ENCODE measurements at places on chromosomes 5 and 9. TPM values are rescaled to one million over a fixed set of nuclear protein-coding genes. Genes with fewer than 3 reads are reported as not detected.

ELAVL2 gene
- not detected for total RNA-seq

CYSRT1 gene
- total RNA-seq: 0.17 TPM

FOXI1 gene
- not detected for total RNA-seq

LHX3 gene
- total RNA-seq: not detected

ISL1 gene
- not detected for total RNA-seq

RFESD gene
- 9.7 TPM for total RNA-seq

GPR21 gene
- total RNA-seq: 0.50 TPM

MCTP1 gene
- total RNA-seq: not detected

SNCB gene
- total RNA-seq: not detected

TOR1A gene
- total RNA-seq: 28.2 TPM

DDX4 gene
- not detected for total RNA-seq

APC gene
- total RNA-seq: 17.2 TPM

FABP6 gene
- total RNA-seq: not detected

GKAP1 gene
- total RNA-seq: 4.5 TPM

OR1Q1 gene
- total RNA-seq: not detected
